RCC 7860 (cell line): ENCODE measurements at places on chromosomes 5 and 9.

DNA sequence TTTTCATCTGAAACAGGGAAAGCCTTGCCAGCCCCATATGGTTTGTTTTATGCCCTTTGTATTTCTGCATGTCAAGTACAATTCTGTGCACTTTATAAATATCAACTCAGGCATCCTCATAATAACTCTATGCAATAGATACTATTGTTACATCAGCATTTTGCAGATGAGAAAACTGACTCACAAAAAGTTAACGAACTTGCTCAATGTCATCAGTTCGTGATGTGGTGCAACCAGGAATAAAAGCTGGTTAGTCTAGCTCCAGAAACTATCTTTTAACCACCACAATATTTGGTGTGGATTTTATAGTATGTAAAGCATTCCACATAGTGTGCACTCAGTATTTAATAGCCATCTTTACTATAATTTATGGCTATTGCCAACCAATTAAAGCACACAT lies 134.9 kb downstream of the MRPS30 start:
- DNase-seq: no peak

GRCh38 chr9:138105561-138106505 lies 228.3 kb downstream of the CACNA1B start:
- DNase-seq: no peak

DNA sequence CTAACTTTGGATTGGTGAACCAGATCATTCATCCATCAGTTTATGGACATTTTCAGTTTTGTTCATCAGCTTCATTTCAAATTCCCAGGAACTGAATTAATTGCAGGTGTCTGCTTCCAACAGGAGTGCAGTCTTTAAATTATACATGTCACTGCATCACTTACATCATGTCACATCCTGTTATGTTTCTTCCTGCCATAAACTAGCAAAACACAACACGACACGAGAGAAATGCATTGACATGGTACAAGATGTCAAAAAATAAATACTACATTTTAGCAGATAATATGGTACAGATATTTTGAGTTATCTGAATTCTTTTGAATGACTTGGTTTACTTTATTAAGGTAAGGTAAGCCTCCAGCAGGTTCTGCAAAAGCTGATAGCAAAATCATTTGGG lies 415.5 kb downstream of the NR2F1-AS1 start:
- no peak for DNase-seq

- no peak for DNase-seq
These were observed 199.2 kb downstream of the FAM170A start for GRCh38 chr5:119828541-119828940.
